IMR-90 (cell line): ENCODE measurements at places on chromosomes 3 and 15. TPM values are rescaled to one million over a fixed set of nuclear protein-coding genes. Genes with fewer than 3 reads are reported as not detected.

The ADGRG7 gene
- total RNA-seq, result not detected in 2 replicates

The CFAP161 gene
- not detected in 2 replicates for total RNA-seq

GRCh38 chr3:152156880-152157279 lies 111.8 kb upstream of the MBNL1 start:
- no peak for DNase-seq

The KCNH8 gene
- total RNA-seq, result not detected in 2 replicates

The NR1I2 gene
- not detected in 2 replicates for total RNA-seq

GRCh38 chr3:159846255-159846654 lies 142.4 kb upstream of the IL12A start:
- DNase-seq, result no peak

DNA sequence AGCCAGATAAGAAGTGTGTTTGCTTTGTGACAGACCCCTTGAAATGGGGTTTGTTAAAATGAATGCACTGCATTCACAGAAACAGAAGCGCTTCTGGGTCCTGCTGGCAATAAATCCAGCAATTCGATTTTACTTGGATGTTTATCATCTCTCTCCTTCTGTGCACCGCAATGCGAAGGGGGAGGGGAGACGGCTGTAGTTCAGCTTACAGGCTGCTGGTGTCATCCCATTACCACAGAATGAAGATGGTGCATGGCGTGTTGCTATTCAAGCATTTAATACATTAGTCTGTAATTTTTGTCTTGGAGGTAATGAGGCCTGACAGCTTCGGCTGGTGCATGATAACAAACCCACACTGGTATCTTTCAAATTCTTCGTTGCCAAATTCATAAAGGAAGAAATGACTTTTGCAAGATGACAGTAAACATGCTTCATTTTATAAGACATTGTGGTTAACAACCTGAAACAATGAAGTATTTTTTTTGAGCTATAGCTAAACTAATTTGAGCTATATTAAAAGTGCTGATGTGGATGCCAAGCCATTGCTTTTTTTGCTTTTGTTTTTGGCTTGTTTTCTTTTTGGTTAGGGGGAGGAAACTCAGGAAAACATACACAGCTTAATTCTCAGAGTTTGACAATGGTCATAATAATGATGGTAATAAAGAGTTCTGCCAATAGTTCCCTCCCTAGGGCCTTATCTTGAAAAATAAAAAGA lies 418.3 kb downstream of the OTOL1 start:
- peak; percentile 59 for DNase-seq

GRCh38 chr15:37806808-37807207 lies 127.6 kb upstream of the TMCO5A start:
- no peak for DNase-seq

The MCTP2 gene
- total RNA-seq, result 8.6 and 9.9 TPM in 2 replicates

DNA sequence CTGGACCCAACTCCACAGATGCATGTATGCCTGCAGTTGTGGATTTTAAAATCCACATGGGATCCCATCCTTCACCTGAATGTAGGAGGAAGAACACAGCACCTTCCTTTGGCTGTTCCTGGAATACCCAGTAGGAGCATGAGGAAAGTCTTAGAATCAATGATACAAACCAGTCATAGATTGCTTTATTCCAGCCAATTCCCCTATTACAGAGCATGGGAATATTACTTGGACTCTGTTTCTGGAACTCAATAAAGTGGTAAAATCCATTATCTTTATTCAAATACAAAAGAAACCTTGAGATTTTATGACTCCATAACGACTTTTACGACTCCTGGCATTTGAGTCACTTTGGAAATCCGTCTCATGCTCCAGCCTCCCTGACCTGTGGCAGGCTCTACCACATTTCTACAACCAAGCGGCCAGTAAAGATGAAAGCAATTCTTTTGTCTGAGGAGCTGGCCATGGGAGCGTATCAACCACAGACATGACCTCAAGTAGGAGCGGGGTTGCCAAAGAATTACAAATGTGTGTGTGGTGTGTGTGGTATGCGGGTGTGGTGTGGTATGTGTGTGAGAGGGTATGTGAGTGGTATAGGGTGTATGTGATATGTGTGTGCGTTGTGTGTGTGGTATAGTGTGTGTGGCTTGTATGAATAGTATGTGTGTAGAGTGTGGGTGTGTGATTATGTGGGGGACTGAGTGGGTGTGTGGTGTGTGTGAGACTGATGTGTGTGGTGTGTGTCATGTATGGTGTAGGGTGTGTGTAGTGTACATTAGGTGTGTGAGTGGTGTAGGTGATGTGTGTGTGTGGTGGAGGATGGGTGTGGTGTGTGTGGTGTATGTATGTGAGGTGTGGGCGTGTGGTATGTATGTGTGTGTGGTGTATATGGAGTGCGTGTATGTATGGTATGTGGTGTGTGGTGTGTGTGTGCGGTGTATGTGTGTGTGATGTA lies 40.0 kb downstream of the ARRDC4 start:
- no peak for DNase-seq

GRCh38 chr3:145387211-145387610 lies 773.8 kb downstream of the PLOD2 start:
- no peak for DNase-seq

- no peak for DNase-seq
Observed at GRCh38 chr3:125261031-125261430, 48.5 kb upstream of the SLC12A8 start.

The WDR72 gene
- not detected in 2 replicates for total RNA-seq

DNA sequence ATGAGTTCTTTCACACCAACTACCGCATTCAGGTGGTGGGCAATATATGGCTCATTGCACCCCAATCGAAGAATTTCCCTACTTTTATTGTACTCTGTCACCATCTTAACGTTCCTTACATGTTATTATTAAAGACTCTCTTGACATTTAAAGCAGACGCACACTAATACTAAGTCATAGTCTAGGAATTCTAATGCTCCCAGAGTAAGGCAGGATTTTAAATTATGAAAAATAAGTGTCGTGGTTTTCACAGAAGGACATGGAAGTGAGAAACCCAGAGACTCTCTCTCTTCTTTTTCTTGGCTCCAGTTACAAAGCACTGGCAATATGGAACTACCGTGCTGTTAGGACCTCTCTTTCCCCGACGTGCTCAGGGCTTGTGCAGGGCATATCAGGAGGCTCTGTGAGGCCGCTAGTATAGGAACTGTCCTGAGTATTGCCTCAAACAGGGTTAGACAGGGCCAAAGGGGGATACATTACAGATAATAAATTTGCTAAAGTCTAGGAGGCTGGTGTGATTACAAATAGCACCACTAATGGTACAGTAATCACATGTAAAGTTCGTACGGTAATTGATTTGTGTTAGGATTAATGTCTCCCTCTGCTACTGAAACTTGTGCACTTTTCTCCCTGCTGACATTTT lies 590.8 kb downstream of the FOXP1 start:
- peak; percentile 60 for DNase-seq

DNA sequence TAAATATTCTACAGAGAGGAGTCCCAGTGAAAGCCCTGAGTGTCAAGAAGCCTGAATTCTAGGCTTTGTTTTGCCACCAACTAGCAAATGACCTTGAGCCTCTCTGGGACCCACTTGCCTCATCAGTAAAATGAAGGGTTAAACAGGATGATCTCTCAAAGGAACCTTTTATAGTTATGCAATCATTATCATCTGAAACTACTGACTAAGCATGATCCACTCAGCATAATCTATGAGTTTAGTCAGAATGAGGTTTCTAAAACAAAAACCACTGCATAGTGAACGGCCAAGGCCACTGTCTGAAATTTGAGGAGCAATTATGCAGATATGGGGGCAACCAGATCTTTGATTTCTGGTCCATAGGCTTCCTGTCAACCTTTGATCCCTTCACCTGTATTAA lies 319.0 kb downstream of the MECOM start:
- peak; percentile 55 for DNase-seq

The PLXNB1 gene
- 5.2 and 9.2 TPM in 2 replicates for total RNA-seq

DNA sequence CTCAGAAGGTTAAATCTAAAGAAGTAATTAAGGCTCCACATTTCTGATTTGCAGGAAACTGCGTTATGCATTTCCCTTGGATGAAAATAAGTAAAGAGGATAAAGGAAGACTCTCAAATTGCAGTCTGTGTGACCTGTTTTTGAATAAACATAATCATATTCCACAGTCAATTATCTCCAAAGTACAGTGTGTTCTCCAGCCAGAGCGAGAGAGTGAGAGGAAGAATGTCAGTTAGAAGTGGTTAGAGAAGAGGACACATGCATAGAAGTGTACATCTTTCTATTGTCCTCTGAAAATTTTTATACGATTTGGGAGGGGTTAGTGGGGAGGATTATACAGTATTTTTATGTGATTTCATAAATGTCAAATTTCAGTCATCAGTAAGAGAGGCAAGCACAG lies 487.1 kb downstream of the LPP start:
- no peak for DNase-seq

- no peak for DNase-seq
Observed at GRCh38 chr3:184377882-184378445, at the start of gene THPO. TSS of gene THPO (minus strand) at chr3:184378207. CDS start at chr3:184376259, 1,948 bp downstream.

DNA sequence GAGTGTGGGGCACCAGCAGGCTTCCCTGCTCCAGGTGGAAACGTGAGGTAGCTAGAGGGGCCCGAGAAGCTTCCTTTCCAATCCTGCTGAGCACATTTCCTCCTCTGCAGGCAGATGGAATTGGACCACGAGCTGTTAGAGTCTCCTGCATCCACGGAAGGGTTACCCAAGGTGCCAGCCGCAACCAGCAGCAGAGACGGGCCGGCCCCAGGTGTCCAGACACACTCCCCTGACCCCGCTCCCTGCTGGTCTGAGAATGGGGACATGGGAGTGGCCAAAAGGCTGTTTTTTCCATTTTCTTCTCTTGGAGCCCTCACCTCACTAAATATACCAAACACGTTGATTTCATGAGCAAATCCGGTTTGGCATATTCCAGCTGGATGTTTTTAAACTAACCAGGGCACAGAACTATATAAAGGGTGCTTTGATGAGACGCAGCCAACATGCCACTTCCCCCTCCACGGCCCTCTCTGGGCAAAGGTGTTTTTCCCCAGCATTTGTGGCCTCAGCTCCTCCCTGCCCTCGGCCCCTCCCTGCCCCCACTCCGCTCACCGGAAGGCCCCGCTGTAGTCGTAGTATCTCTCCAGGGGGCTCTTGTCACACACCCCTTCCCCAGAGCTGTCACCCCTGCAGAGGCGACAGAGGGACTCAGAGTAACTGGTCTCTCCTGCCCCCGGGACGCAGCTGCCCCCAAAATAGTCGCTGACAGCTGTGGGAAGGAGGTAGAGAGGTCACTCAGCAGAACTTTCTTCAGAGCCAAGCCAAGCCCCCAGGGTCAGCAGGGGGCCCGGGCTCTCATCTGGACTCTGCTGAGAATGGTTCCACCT lies 7.0 kb downstream of the MELTF start:
- DNase-seq, result no peak

The SH3GL3 gene
- not detected in 2 replicates for total RNA-seq

The TTC21A gene
- total RNA-seq, result 0.56 and 0.90 TPM in 2 replicates

DNA sequence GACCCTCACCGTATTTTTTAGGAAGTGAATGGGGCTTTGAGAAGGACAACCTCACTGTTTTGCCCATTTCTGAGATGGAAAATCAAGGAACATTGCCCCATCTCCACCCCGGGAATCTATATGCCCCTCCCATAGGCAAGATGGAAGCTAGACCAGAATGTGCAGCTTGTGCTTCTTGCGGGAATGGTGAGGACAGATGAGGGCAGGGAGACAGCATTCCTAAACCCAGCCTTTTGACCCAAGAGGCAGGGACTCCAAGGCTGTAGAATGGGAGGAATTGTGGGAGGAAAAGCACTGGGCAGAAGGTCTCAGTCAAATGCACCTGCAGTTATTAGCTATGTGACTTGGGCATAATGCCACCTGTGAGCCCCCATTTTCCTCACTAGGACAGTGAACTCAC lies 66.9 kb downstream of the SMAD3 start:
- no peak for DNase-seq

GRCh38 chr3:15638193-15638890 lies 36.8 kb downstream of the BTD start:
- peak; percentile 57 for DNase-seq

DNA sequence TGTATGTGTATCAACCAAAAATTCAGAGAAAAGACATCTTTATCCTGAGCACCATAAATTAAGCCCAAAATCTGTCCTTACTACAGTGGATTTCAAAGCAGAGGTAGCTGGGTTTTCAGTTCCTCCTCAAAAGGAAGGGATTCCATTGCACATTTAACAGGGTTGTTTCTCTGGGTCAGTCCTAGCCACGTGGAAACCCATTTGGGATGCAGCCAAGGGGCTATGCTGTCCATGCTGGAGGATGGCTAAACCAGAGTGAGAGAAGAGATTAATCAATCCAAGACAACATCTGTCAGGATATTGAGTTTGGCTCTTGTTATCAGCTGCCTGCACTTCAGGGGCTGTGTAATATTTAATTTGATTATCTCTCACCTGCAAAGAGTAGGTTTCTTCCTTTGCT lies 28.1 kb downstream of the LSAMP start:
- DNase-seq, result no peak

The UBL7 gene
- total RNA-seq, result 57.8 and 68.1 TPM in 2 replicates

The DENND6A gene
- total RNA-seq, result 9.0 and 10.3 TPM in 2 replicates

The DUT gene
- 18.8 and 30.3 TPM in 2 replicates for total RNA-seq

- no peak for DNase-seq
Observed at GRCh38 chr3:133211449-133211848, 173.3 kb downstream of the TMEM108 start.
